ENCODE measurements at places on chromosomes 12 and 14.

DNA sequence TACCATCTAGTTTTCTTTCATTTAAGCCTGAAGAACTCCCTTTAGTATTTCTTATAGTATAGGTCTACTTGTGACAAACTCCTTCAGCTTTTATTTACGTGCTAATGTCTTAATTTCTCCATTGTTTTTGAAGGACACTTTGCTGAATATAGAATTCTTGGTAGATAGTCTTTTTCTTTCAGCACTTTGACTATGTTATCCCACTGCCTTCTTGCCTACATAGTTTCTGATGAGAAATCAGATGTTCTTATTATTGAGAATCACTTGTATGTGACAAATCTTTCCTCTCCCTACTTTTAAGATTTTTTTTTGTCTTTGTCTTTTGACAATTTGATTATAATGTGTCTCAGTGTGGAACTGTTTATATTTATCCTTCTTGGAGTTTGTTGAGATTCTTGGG lies 5.1 kb upstream of the MIS18BP1 start:
- DNase-seq = no peak

DNA sequence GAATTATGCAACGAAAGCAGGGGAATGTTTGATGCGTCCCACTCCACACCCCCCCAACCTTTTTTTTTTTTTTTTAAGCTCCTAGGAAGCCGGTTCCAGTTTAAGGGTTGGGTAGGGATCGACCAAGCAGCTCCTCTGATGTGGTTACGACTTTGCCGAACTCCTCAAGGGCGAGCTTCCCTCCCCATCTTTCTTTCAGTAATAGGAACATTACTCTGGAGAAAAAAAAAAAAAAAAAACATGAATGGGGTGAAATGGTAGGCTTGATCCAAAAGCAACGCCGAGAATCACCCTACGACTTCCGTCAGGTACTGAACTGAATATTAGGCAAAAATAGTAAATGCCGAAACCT lies 9.6 kb downstream of the BMP4 start:
- peak; percentile 47 for DNase-seq

- peak; percentile 55 for DNase-seq
Measured at GRCh38 chr12:52130711-52131110, 51.2 kb downstream of the SMIM41 start.

GRCh38 chr12:6923003-6923732 lies 4.6 kb upstream of the ATN1 start:
- DNase-seq = no peak

GRCh38 chr14:49619730-49620129 lies 696 bp downstream of the RPL36AL start:
- no peak for DNase-seq

DNA sequence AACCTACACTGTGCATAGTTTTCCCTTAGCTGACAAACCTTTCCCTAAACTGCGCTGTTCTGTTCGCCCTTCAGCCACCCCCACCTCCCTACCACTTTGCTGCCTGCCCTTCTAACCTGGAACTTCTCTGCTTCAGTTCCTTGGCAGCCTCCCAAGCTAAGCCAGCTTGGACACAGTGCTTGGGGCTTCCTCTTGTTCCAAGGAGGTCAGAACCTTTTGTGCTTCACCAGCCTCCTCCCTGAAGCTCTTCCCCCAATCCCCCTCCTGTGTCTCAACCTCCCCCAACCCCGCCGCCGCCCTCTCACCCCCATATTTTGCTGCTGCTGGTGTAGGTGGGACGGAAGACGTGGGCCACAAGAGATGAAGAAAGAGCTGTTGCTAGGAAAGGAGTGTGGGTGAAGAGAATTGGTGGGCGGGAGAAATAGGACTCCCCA lies 8.1 kb upstream of the RIC8B start:
- DNase-seq = peak; percentile 24

- no peak for DNase-seq
Measured at GRCh38 chr14:92322516-92322915, 449 bp upstream of the SLC24A4 start.

GRCh38 chr12:4506430-4506829 lies 32.3 kb upstream of the RAD51AP1 start:
- DNase-seq = no peak

GRCh38 chr12:107684990-107685359 lies 624 bp upstream of the PWP1 start:
- no peak for DNase-seq

DNA sequence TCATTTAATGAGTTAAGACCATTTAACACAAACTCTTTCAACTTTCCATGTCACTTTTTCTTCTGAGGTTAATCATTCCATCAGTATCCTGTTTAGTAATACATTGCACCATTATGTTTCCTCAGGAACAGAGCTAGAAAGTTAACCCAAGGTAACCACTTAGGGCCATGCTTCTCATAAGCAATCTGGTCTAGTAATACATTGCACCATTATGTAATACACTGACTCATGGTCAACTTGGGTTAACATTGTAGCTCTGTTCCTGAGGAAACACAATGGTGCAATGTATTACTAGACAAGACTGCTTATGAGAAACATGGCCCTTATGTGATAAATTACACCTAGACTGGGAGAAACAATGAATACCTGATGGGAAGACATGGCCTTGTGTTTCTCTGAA lies 21.7 kb downstream of the ERH start:
- no peak for DNase-seq

DNA sequence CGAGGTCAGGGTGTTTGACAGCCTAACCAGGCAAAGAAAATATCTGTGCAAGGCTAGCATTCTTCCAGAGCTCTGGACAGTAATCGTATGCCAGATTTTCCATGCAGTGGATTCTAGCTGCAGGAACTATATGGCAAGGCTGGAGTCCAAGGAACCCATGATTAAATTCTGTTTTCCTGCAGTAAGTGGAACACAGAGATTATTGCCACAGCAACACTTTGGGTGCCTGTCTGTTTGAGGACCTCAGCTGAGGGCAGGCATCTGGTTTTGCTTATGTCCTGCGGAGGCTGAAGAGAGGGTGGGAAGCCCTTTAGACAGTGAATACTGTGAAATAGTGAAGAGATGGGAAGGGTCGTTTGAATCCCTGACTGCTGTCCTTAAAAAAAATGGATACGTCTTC lies 104.4 kb downstream of the DAD1 start:
- DNase-seq = no peak

- no peak for DNase-seq
Measured at GRCh38 chr14:83425138-83425537, 1891.5 kb upstream of the SEL1L start.

GRCh38 chr12:52249511-52250047 lies 16.5 kb downstream of the KRT7 start:
- DNase-seq = no peak

DNA sequence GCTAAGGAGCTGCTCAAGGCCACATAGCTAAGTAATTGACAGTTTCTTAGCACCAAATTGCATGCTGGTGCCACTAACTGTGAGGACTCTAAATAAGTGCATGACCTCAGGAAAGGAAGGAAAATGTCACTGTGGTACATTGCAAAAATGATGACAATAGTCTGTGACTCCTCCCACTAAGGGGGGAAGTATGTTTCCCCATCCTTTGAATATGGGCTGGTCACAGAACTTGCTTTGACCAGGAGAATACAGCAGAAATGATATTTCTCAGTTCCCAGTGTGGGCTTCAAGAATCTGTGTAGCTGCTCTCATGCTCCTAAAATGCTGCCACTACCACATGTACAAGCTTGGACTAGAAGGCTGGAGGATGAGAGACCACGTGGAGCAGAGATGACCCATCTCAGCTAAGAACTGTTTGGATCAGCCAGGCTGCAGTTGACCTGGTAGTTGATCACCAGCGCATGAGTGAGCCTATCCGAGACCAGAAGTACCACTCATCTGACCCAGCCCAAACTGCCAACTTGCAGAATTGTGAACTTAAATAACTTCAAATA lies 42.2 kb upstream of the NOS1 start:
- DNase-seq = no peak

GRCh38 chr12:46131732-46132469 lies 136.9 kb downstream of the SLC38A1 start:
- no peak for DNase-seq

- DNase-seq = peak; percentile 60
Measured at GRCh38 chr12:81206429-81206828, 128.6 kb downstream of the ACSS3 start.

DNA sequence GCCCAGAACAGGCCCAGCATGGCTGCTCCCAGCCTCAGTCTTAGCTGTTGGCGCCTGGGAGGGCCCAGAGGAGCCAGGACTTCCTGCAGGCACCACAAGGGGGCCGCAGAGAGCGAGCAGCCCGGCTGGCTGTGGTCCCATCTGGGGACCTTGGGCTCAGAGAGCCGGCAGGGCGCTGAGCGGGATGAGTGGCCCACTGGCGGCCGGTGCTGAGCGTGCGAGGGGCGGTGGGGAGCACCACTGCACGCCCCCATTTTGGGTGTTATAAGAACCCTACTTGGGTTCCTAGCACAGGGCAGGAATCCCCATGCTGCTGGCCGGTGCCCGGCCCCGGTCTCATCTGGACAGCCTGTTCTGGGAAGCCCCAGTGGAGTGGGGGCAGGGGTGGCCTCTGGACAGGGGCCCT lies 25.9 kb upstream of the CRIP2 start:
- DNase-seq = peak; percentile 83

GRCh38 chr14:38243696-38244240 lies 12.1 kb downstream of the CLEC14A start:
- DNase-seq = no peak

DNA sequence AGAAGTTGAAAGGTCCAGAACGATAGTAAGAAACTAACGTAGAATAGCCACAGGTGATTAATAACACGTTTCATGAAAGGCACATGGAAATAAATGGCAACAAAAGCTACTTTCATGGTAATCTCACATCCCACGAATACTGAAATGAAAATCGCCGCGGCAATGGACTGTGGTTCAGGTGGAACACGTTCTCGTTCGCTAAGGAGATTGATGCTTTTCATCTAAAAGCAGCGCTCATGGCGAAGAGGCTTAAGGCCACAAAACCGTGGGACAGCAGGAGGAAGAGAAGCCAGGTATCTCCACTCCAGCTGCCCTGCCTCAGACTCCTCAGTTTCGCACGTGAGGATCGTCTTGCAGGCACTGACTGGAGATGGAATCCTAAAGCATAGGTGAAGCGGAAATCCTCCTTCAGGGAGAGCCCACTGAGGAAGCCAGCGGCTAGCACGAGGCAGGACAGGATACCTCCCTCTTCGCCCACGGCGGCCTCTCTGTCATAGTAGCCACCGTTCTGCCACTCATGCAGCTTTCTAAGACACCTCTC lies 696 bp upstream of the GPHN start:
- no peak for DNase-seq

DNA sequence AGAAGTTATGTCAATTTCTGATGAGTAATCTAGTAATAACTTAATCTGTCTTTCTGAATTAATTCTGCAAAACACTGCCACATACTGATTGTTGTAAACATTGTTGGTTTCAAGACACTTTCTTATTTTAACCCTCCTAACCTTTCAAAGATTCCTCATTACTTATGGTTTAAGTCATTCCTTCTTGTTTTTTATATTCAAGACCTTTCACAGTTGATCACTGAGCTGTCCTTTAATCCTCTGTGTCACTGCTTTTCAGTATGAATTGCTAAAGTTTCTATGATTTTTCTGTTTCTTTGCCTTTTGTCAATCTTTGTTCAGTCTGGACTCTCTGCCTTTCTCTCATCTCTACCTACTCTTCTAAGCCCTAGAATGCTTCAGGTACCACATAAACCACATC lies 164.7 kb downstream of the RAD51B start:
- no peak for DNase-seq

- no peak for DNase-seq
Measured at GRCh38 chr14:61120576-61120975, 139.5 kb downstream of the SLC38A6 start.

- no peak for DNase-seq
Measured at GRCh38 chr14:58749066-58749669, 111.4 kb downstream of the DACT1 start.

DNA sequence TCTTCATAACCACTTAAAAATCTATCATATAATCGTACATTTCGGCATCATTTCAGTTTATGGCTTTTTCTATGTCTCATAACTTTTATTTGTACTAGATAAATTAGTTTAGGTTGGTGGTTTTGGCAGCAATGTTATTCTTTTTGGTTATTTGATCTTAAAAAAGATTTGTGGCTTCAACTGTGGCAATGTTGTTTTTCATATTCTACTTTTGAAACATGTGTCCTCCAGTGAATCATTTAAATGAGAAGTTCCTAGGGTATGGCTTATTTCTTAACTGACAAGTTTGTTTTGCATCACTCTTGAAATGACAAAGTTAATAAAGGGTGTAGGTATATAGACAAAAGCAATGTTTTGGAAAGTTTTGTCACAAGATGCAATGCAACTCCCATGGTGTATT lies 11.1 kb upstream of the KITLG start:
- no peak for DNase-seq

GRCh38 chr12:132174015-132174838 lies 30.0 kb downstream of the NOC4L start:
- DNase-seq = no peak

DNA sequence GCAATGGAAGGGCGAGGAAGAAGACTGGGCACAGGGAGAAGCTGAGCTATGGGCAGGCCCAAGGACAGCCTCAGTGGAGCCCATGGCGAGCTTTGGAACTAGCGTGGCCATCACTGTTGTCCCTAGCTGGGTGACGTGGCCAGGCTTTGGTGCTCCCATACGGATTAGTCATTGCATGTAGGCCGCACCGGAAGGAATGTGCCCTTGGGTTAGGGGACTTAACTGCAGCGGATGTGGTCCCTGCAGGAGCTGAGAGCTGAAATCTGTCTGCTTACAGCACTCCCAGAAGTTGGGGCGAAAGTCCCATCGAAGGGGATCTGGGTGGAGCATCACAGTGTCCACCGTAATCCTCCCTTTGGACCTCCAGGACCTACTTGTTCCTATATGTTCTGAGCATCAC lies 133.7 kb downstream of the PAPOLA start:
- DNase-seq = no peak

- no peak for DNase-seq
Measured at GRCh38 chr14:89185919-89186855, 230.8 kb downstream of the FOXN3 start.

DNA sequence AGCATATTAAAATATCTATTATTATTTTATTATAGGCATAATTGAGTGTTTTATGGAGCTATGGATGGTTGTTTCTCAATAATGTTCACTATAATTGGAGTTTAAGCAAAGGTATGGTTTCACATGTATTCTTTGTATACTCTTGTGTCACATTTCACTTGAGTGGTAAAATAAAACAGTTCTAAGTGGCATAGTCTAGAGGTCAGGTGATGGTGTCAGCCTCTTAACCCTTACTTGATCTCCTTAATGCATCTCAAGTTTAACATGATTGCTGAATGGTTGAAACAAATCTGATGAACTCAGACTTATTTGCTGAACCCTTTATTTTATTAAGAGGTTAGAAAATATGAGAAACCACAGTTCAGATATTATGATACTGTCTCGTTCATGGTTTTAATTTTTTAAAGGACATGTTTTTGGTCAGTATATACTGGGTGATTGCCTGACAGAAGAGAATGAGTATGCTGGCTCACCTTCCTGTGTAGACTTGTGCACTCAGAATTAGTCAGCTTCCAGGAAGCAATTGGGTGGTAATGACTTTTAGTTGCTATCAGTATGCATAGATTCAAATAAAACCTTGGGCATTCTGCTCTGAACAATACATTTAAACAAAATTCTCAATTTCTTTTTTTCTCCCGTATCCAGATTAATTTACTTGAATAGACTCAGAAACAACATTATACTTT lies 464.6 kb downstream of the PCNX1 start:
- DNase-seq = no peak
